ENCODE measurements at places on chromosomes 6 and 20.

- no peak for DNase-seq
Observed at GRCh38 chr20:13008761-13009681, at the start of gene SPTLC3. TSS of gene SPTLC3 (plus strand) at chr20:13008972. CDS start at chr20:13009268, 296 bp downstream.

DNA sequence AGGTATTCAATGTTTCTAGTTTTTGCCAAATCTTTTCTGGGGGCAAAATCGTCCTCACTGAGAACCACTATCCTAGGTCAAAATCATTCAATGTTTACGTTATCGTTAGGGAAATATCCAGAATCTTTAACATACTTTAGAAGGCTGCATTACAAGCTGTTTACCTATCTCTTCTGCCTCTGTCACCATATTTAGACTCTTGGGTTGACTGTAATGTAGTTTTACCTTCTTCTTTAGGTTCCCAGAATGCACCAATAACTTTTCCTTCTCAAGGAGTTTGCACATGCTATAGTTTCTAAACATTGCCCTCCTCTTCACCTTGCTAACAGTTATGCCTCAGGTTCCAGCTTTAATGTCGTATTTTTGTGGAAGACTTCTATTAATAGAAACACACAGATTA is 1185.5 kb upstream of the ADGRB3 start:
- DNase-seq: no peak

DNA sequence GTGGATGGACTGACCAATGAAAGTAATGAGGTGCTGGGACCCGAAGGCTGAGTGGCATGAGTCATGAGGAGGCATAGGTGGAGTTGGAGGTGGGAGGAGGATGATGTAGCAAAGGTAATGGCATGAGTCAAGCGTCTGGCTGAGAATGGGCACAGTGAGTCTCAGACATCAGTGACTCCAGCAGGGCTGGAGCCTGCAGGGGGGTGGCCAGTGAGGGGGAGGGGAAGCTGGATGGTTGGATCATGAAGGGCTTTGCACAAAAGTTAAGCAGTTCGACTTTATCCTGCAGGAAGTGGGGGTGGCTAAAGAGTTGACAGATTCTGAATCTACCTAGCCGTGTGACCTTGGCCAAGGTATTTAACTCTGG is 99.0 kb upstream of the IYD start:
- no peak for DNase-seq

DNA sequence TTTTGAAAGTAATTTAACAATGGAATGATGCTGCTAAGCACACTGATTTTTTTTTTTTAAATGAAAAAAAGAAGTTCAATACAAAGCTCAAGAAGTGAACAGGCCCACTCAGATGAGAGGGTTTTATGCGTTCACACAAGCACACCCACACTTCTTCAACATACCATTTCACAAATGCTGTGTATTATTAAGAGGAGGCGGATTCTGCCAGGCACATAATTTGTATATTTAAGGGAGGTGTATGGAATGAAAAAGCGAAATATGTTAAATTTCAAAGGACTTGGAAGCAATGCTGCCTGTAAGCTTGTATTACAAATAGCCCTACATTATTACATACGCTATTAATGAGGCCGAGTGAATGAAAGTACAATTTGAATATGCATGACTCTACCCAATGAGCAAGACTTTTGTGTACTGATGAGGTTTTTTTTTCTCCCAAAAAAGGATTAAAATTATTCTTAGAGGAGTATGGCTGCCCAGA is 123.9 kb downstream of the INSM1 start:
- no peak for DNase-seq

All from GM13977 (cell line).